ENCODE measurements at places on chromosomes 3 and 15.
A peak's percentile ranks its signal among the peaks of the same experiment; 100 is the strongest.

DNA sequence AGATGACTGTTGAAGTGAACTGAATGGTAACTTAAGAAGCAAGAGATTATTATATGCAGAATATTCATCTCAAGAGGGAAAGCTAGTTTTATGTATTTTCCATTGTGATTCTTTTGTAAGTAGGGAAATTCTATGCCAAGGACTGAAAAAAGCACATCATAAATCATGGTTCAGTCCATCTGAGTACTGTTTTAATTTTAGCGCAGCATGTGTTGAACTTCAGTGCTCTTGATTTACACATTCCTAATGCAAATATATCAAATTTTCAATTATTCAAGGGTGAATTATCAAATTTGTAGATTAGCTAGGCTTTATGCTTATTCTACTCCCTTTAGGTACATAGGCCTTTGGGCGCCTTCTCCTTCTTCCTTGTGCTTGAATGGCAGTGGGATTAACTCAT lies 50.3 kb upstream of the TCF12 start:
- DNase-seq = no peak

DNA sequence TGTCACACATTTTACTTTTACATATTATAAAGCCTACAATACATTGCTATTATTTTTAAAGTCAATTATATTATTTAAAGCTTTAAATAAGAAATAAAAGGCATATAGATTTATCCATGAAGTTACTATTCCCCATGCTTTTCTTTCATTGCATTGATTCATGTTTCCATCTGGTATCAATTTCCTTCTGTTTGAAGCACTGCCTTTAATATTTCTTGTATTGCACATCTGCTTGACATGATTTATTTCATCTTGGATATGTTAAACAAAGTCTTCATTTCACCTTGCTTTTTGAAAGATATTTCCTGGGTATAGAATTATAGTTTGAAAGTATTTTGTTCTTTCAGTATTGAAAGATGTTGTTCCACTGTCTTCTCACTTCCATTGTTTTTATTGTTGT lies 174.3 kb upstream of the MBNL1 start:
- no peak for DNase-seq

GRCh38 chr3:185900228-185900627 lies 37.6 kb downstream of the TRA2B start:
- DNase-seq = no peak

DNA sequence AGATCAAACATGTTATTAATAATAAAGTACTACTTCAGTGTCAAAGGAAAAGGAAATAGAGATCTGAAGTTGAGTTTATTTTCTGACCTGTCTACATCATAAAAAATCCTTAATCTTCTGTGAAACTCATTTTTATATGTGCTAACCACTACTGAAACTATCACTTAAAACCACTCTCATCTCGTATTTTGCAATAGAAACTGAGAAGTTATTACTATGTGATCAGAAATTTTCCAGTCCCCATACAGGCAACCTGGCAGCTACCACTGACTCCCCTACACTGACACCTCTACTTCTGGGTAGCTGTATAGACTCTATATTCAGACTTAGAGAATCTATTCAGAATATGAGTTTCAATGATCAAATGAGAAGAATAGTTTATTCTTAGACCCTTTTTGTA lies 8.3 kb downstream of the HDGFL3 start:
- DNase-seq = no peak

DNA sequence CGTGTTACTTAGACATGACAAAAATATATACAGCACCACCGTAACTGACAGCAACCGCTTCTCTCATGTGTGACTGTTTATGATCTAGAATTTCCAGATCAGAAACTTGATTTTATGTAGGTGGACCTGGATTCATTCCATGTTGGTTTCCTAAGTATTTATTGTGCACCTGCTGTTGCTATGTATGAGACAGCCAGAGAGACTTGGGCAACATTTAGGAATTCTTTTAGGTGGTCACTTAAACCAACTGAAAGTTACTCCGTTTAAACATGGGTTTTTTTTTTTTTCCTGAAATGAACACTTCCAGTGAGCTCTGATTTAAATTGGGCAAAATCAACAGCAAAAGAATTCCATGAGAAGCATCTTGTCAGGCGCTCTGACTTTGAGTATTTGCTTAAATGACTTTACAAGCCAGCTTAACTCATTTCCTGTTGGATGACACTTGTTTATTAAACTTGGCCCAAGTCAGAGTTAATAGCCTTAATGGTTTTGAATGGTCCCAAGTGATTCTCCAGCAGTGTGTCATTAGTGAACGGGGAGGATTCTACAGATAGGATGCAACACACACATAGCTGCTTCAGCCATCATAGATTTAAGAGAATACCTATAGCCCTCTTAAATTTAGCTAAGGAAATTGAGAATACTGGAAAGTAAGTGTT lies 31.8 kb downstream of the MITF start:
- DNase-seq = no peak

GRCh38 chr15:55782901-55783300 lies 39.9 kb upstream of the PRTG start:
- DNase-seq = no peak

DNA sequence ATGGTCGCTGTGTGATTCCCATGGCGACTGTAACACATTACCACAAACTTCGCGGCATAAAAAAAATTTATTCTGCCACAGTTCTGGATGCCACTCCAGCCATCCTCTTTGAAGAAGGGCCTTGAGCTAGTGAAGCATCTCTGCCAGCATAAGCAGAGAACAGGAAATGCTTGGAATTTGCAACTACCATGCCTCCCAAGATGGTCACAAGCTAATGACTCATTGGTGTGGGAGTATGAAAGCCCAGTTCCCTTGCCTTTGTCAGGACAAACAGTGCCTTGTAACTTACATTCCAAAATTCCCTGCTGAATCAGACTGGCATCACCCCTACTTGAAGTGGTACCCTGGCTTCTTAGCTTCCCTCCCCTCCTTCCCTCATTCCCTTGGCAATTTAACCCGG lies 129.7 kb downstream of the PROS1 start:
- DNase-seq = no peak

GRCh38 chr15:42130246-42130986 lies 26.0 kb downstream of the PLA2G4F start:
- DNase-seq = no peak

GRCh38 chr15:76502678-76503077 lies 166.1 kb downstream of the ISL2 start:
- DNase-seq = no peak

- DNase-seq = no peak
These were observed 331.5 kb upstream of the CFAP20DC start for GRCh38 chr3:59381282-59381681.

DNA sequence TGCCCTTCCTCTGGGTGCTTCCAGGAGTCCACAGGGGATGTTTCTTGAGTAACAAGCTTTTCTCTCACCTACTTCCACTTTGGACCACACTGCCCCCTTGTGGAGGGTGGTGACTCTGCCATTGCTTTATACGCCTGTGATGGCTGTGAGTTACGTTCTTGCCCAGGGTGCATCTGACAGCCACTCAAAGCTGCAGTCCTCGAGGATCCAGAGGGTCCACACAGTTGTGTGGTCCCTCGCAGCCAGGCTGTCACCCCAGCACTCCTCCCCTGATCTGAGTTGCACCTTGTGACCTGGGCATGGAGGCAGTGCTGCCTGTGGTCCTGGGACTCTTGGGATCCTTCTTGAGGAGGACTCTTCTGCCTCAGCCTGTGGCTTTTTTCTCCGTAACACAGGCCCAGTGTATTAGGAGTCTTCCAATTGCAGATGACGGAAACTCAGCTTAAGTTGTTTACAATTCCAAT lies 23.4 kb downstream of the FOXL2 start:
- peak; percentile 51 for DNase-seq

DNA sequence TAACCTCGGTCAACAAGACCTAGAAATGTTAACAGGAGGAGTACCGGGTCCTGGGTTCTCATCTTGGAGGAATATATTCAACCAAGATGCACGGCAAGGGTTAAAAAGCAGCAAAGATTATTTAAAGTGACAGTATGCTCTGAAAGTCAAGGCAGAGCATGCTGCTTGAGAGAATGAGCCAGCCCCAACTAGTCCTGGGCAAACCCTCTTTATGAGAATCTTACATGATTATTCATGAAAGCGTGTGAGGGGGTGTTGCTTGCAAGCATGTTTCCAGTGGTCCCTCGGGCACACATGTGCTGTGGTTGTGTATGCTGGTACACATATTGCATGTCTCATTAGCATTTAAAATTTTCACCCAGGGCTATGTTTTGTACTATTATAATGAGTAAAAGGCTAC lies 1445.6 kb downstream of the SI start:
- no peak for DNase-seq

DNA sequence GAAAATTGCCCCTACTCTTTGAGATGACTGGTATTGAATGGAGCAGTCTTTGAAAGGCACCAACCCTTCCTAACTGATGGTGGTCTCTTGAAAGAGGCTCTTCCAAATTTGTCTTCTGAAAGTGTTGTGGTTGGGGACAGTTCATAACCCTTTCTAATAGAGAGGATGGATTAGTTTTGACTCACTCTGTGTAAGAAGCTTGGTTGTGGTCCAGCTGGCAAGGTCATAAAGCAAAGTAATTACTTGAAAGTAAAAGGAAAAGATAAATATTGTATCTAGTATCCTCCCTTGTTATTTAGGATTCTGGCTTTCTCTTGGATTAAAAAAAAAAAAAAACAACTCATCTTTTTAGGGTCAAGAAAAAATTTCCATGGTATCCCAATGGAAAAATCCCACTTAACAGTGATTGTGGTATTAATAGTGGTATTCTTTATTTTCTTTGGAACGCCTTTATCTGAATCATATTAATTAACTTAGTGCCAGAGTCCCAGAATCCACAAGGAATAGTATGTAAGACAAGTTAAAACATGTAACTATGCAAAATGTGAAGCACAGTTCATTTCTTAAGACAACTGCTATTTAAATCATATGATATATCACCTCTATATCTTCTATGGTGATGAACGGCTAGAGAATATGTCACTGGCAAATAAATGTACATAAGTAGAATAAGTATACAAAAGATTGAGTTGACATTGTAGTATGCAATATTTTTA lies 469.3 kb upstream of the CDIN1 start:
- no peak for DNase-seq

DNA sequence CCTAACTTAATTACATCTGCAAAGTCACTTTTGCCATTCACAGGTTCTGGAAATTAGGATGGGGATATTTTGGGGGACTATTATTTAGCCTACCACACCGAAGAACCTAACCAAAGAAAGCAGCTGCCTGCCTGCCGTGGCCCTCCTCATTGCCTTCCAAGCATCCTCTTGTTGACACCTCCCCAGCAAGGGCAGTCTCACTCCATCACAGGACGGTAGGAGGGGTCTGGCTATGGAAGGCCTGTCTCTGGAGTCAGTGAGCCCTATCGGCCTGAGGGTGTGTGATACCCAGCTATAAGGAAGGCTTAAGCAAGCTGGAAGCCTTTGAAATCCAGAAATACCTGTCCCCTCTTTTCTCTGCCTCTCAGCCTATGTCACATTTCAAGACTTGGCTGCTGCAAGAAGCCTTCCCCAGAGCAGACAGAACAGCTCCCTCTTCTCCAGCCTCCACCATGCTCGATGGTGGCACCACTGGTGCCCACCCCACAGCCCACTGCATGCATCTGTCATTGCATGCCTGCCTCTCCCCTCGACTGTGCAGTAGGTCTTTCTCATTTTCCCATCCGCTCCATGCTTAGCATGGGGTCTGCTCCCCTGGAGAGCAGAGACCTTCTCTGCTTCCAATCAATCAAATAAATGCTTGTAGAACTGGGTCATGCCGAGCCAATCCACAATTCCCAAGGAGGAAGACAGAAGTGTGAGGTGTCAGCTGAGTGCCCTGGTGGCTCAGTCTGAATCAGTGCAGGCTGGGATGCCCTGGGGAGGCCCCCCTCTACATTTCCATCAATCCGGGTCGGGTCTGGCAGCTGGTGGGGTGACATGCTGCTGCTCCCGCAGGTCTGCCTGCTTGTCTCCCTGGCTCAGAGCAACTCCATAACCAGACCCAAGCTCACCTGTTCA lies 23.9 kb upstream of the LOXL1 start:
- DNase-seq = no peak

- DNase-seq = no peak
These were observed 34.3 kb downstream of the TMEM40 start for GRCh38 chr3:12724794-12725193.

DNA sequence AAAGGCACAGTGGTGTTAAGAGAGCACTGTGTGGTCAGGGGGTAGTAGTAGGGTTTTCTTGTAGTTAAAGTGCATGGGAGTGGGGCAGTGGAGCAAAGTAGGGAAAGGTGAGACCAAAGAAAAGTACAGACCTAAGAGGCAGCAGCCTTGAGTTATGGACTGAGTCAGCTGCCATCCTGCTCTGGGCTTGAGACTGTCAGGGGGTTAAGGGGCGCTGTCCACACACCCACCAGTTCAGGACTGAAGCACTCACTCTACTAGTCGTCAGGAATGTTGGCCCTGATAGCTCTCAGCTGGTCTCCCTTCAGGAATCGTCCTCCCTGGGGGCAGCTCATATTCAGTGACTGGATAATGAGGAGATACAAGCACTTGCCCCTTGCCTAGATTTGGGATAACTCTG lies 7.9 kb downstream of the CCR4 start:
- DNase-seq = no peak

- DNase-seq = no peak
These were observed 13.7 kb downstream of the TM4SF18 start for GRCh38 chr3:149319750-149320149.

GRCh38 chr15:88834211-88834812 lies 31.1 kb downstream of the ACAN start:
- peak; percentile 42 for DNase-seq

DNA sequence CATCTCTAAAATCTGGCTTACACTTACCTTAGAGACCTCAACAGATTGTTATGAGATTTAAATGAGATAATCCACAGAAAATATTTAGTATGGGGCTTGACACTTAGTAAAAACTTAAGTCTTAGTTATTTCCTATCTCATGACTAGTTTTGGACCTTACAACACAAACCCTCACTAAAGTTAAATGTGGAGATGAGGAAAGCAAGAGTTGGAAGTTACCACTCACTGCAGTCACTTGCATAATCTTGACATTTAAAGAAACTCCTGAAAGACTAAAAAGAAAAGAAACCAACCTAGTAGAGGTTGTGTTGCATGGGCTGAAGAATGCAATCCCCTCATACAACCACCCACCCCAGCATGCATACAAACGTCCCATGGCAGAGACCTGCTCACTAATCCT lies 40.1 kb downstream of the ITGB5 start:
- no peak for DNase-seq

- DNase-seq = no peak
These were observed 25.0 kb downstream of the TMPRSS7 start for GRCh38 chr3:112059497-112059896.

DNA sequence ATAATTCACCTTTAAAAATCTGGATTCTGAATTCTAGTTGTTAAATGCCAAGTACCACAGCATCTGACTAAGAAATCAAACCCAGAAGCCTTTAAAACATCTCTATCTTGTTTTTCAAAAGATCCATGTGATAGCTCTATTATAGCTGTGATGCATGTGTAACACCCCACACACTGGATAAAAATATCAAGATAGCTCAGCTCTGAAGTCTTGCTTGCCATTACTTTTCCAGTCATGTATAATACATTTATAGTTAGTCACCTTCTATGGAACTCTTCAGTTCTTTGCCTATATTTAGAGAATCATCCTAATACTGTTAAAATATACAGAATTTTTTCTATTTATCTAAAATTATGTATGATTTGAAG lies 11.6 kb downstream of the ARPP19 start:
- no peak for DNase-seq

- DNase-seq = no peak
These were observed 133.4 kb upstream of the SMAD3 start for GRCh38 chr15:66931768-66932633.
